MM.1S (cell line): ENCODE measurements at places on chromosomes 4 and X.

- no peak for DNase-seq
Observed at GRCh38 chrX:18966624-18967023, 17.3 kb downstream of the PHKA2 start.

- DNase-seq: no peak
Observed at GRCh38 chr4:110472583-110473329, 3.2 kb upstream of the ENPEP start.

DNA sequence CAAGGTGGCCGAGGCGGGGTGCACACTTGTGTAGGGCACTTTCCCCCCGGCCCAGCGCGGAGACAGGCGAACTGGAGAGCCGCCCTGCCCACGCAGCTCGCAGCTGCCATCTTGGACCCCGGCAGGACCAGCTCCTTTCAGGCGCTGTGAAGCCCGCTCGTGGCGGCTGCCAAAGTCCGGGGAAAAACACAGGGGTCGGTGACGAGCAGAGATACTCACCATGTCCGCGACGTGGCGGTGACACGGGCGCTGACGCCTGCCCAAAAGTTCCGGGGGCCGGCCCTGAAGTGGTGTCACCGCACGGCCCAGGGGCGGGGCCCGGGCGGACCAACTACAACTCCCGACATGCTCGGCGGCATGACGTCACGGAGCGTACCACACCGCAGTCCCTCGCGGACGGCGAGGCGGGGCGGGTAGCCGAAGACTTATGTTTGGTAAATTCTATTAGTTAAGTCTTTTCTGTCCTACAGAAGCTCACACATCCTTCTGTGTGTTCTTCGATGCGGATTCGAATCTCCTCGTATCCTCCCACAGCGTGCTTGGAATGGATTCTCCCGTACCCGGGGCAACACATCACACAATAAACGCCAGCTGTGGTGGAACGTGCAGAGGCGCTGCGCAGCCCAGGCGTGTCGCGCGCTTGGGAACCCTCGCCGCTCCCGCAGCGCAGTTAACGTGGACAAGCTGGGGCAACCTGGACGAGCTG is at the start of gene UFSP2:
UFSP2 (minus strand) TSS at position 318 of the 706 bp plus-strand sequence; CDS start at position 222, 96 bp downstream.
- DNase-seq: peak; percentile 93

DNA sequence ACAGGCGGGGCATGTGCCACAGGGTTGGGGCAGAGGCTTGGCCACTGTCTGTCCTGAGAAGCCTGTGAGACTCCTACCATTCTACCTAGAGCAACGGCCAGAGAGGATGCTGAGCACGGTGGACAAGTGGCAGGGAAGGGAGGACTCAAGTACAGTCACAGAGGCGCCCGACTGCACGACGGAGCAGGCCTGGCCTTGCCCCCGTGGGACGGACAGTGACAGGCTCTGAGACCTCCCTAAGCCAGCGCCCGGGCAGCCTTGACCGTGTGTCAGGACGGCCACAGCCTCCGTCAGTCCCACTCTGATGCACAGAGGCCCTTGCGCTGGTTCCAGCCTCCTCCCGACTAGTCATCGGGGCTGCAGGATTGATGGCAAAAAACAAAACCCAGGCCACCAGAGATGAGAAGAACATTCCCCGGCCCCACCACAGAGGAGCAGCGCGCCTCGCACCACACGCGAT is 36.7 kb upstream of the MXD4 start:
- no peak for DNase-seq

DNA sequence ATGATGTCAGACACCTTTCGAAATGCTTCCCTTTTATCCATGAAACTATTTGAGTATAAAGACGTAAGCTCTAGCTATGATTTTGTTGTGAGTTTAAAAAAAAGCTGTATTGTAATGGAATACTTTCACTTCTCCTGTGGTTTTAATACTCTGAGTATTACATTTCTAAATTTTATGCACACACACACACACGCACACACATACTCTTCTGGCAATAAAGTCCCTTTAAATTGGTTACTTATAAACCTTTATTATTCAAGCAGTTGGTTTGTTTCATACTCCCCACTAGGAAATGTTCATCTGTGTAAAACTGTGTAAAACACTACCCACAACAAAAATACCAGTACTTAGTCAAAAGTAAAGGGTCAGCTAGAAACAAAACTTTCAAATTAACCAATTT is 18.2 kb downstream of the VAMP7 start:
- DNase-seq: no peak

DNA sequence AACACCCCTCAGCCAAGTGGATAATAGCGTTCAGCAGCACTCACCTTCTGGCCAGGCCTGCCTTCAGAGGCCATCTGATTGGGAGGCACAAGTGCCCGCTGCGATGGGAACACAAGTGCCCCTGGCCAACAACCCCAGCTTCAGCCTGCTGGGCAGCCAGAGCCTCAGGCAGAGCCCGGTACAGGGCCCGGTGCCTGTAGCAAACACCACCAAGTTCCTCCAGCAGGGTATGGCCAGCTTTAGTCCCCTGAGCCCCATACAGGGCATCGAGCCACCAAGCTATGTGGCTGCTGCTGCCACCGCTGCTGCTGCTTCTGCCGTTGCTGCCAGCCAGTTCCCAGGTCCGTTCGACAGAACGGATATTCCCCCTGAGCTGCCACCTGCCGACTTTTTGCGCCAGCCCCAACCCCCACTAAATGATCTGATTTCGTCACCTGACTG is 55.9 kb upstream of the MTM1 start:
- DNase-seq: no peak

DNA sequence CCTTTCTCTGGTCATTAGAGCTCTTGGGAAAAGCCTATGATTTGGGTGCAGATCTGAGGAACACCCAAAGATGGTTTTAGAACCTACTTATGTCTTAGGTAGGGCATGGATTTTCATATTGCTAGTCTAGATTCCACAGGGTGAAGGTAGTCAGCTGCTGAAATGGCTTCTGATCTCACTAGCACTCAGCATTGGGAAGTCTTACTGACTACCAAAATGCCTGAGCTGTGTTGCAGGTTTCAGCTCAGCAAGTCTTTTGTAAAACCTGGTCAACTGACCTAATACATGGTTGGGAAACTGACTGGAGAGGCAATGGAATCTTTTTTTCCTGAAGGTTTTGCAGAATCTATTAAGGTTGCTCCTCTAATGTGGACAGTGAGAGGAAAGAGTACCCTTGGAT is 136.4 kb downstream of the CCNG2 start:
- DNase-seq: no peak

DNA sequence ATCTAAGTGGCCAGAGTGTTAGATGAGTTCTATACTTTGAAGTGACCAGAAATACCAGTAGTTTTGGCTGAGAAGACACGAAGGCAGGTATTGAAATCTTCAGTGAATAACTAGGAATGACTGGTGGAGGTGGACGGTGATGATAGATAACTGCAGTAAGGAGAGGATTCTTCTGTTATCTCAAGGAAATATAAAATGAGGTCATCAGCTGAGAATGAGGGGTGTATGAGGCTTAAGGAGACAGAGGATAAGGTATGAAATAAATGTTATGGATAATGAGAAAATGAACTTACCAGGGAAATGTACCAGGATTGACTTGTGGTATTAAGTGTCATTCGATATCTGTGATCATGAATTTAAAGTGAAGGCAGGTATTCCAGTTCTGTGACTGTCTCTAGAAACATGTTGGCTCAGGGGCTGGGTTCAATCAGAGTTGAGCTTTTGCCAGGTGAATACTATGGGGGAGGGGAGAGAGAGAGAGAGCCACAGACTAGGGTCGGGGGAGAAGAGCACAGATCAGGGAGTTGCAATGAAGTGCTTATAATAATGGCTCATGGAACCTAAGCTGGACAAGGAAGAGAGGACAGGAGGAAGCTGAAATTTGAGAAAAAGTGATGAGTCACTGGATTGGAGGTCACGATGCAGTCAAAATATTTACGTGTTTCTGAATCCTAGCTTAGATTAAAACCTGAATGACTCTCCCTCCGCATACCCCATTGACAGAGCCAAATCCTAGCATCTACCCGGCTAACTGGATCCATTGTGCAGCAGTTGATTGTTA is 37.5 kb upstream of the BRS3 start:
- no peak for DNase-seq

- peak; percentile 95 for DNase-seq
Observed at GRCh38 chr4:151407466-151408379, 1.3 kb upstream of the FHIP1A start.

DNA sequence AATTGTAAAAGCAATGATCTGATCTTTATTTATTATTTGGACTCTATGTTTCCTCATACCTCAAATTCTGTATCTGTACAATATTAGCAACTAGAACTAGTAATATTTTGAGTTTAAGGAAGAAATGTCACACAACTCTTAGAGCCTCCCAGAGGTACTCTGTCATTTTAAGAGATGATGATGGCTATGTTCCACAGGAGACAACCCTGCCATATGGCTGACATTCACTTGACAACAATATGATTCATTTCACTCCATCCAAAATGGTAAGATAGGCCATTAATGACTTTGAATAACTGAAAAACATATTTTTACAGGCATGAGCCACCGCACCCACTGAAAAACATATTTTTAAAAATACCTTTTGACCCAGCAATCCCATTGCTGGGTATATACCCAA is 190.3 kb downstream of the MAML3 start:
- DNase-seq: no peak

DNA sequence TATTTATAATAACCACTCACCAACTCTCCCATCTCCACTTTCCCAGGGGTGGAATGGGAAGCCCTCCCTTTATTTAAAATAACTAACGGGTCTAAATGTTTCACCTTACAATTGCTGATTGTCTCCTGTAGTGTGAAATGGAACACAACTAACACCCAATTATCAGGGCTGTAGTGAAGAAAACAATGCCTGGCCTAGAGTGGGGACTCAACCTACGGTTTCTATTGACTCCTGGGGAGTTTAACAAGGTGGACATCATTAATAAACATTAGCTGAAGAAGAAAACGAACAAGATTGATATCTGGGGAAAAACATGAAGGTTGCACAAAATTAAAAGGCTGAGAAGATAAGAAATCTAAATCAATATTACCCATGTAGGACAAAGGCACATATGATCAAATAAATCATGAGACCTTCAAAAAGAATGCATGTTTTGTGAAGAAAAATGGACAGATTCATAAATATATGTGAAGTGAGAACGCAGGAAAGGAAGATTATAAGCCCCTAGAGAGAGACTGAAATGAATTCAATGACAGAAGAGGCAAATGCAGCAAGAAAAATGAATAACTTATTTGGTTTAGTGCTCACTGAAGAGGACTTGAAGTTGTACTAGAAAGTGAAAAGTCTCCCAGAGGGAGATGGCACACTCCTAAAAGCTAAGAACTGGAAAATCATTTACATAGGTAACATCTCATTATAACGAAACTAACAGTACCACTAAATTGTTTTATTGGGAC is 593.0 kb upstream of the AADAT start:
- no peak for DNase-seq

GRCh38 chrX:53320543-53321229 is 39.3 kb upstream of the IQSEC2 start:
- DNase-seq: no peak

GRCh38 chrX:63186137-63186536 is 165.0 kb downstream of the SPIN4 start:
- DNase-seq: no peak

DNA sequence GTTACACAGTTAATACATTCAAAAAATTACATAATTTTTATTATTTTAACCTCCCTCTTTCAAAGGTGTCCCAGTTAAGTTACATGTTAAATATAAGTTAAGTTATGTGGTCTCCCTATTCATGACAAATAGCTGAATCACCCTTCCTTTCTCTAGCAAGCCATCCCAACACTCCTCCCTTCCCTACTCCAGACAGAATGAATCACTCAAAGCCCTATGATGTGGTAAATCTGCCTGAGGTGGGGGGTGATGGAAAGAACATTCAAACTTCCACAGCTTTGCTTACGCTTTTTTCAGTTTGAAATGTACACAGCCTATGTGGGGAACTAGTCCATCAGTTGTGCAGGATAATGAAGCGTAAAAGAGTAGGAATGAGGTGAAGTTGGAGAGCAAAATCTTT is 90.2 kb downstream of the CXCL13 start:
- DNase-seq: no peak

DNA sequence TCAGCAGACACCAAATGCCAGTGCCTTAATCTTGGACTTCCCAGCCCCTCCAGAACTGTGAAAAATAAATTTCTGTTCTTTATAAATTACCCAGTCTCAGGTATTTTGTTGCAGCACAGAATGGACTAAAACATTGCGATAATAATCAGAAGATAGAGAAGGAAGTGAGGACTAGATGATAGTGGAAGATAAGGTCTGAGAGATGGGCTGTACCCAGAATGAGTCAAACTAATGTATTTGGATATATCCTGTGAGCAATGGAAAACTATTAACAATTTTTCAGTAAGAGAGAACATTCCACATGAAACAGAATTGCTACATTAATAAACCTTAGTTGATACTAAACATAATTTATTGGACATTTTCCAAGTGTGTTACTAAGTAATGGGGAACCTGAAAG is 93.3 kb downstream of the FANCB start:
- no peak for DNase-seq

DNA sequence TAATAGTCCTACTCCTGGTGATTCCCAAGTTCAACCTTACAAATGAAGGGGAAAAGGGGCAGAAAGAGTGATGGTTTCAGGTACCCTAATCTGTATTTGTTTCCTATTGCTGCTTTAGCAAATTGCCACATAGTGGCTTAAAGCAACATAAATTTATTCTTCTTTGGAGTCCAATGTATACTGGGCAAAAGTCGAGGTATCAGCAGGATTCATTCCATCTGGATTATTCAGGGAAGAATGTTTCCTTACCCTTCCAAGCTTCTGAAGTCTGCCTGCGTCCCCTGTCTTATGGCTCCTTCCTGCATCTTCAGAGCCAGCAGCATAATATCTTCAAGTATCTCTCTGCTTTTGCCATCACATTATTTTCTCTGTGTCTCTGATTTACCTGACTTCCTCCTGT is 10.3 kb upstream of the BST1 start:
- DNase-seq: no peak

- no peak for DNase-seq
Observed at GRCh38 chr4:101066626-101067170, 280.6 kb downstream of the PPP3CA start.

- no peak for DNase-seq
Observed at GRCh38 chr4:154014407-154015321, 225.8 kb upstream of the SFRP2 start.

DNA sequence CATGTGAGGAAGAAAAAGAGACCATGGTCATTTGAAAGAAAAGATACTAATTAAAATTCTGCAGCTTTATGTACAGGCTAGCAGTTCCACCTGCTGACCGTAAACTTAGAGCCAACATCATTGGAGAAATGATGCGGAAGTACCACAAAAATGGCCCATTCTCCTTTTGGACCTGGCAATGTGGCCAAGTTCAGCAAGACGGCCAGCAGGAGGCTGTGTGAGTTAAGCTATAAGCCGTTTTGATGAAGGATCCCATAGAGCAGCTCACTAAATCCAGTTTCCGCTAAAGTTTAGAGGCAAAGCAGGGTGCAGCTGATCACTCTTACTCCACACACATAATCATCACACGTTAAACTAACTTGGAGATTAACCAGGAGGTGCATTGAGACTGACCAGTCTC is 133.8 kb downstream of the LDB2 start:
- DNase-seq: no peak
